ENCODE measurements at places on chromosomes 3 and 15.
A peak's percentile ranks its signal among the peaks of the same experiment; 100 is the strongest.

DNA sequence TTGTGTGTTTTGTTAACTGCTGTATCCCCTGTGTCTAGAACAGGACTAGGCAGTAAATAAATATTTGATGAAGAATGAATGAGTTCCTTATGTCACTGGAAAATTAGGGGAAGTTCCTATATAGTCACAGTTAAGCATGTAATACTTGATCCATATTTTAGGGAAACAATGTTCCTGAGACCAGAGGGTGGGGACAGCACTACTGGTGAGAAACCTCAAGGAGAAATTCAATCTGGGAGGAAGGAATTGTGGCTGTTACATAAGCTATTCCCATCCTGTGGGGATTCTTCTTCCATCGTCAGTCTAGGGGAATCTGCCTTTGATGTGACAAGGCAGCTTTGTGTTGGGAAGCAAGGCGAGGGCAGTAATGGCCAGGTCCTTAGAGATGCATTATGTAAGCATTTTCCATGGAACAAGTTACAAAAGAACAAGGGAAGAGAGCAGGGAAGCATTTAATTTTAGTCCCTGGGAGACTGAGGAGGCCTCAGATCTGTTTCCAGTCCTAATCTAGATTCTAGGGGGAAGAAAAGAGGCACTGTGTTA lies 219.3 kb upstream of the TTC14 start:
- DNase-seq, result no peak

DNA sequence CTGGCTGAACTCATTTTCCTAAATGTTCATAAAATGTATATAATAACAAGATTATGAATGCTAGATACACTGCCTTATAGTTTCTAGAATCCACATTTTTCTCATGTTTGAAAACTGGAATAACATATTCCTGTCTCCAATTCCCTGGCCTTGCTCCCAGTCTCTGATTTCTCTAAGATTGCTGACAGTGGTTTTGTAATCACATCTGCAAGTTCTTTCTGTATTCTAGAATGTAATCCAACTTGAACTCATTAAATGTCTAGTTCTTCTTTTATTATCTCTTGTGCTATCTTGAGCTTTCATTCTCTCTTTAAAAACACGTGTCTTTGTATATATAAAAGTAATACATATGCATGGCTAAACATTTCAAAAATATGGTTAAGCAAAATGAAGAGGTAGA lies 215.2 kb upstream of the ADAMTS9 start:
- no peak for DNase-seq

DNA sequence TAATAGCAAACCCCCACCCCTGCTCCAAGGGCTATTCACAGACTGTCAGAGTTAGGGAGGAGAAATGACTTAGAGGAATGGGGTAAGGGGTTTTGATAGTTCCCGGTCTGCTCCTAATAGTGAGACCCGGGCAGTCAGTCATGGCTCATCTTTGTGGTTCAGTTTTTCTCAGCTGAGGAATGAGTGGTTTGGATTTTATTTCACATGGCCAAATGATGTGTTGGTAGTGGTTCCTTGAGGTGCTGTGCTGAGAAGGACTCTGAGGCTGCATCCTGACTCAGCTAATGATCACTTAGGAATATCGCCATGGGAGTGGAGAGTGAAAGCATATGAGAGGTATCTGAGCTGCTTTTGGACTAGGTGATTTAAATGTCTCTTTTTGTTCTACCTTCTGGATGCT lies 80.2 kb downstream of the LPP start:
- no peak for DNase-seq

GRCh38 chr15:47987461-47987860 lies 133.3 kb upstream of the SLC24A5 start:
- no peak for DNase-seq

DNA sequence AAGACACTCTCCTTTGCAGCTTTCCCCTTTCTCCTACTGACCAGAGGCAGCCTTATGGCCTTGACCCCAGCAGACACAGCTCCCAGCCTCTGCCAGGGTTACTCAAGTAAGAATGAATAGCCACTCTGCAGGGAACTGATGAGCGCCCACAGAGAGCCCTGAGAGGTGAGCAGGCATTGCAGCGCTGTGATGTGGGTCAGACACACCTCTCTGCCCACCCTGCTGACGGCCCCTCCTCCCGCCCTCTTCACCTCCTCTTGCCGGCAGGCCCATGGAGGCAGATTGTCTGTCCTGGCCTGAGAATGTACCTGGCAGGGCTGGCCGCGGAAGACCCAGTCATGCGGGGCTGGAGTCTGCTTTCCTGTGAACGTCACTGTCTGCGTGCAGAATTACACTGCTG lies 512.6 kb upstream of the PPP2R3A start:
- DNase-seq, result no peak

DNA sequence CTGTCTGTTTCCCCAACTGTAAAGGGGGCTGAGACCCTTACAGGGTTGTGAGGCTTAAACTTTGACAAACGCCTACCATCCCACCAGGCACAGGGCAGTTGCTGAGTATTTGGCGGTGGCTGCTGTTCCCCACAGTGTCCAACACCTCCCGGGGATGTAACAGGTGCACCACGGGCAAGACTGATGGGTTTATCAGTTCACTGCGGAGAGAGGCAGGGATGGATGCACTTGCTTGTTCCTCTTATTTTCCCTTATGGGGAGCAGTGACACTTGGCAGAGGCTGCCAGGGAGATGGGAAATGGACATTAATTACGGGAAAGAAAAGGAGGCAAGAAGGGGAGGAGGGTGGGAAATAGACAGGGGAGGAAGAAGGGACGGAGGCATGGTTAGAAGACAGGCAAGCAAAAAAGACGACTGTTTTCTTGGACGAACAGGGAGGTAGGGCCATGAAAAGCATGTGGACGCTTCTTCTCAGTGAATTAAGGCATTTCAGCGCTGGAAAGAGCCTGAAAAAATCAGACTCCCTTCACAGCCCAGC lies 16.6 kb upstream of the ADIPOQ start:
- no peak for DNase-seq

GRCh38 chr3:190877925-190878324 lies 15.4 kb upstream of the GMNC start:
- DNase-seq, result no peak

DNA sequence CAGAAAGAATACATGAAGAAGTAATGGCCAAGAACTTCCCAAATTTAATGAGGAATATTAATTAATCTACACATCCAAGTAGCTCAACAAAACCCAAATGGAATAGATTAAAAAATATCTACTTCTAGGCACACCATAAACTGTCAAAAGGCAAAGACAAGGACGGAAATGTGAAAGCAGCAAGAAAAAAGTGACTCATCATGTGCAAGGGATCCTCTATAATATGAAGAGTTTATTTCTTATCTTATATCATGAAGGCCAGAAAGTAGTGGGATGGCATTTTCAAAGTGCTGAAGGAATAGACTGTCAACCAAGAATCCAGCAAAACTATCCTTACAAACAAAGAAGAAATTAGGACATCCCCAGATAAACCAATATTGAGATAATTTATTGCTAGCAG lies 73.9 kb upstream of the PRICKLE2 start:
- DNase-seq, result no peak

GRCh38 chr15:85036716-85037115 lies 55.1 kb downstream of the PDE8A start:
- no peak for DNase-seq

DNA sequence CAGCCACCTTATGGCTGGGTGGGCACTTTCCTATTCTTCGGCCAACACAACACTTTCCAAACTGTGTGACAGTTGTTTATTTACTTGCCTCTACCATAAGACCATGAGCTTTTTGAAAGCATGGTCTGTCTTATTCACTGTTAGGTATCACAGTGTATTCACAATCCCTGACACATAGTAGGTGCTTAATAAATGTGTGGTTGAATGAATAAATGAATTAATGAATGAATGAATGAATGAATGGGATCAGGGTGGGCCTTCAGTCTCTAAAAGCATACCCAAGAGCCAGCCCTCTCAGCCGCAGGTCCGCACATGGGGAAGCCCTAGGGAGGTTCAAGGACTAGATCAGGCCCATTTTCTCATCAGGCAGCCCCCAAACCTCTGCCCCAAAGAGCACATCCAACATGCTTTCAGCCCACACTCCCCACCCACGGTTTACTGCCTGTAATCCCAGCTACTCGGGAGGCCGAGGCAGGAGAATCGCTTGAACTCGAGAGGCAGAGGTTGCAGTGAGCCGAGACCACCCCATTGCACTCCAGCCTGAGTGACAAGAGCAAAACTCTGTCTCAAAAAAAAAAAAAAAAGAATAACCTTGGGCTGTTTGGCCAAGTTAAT lies 95.9 kb downstream of the LIPC start:
- no peak for DNase-seq

GRCh38 chr3:71389911-71390573 lies 193.5 kb downstream of the FOXP1 start:
- peak; percentile 14 for DNase-seq

GRCh38 chr15:98996169-98996568 lies 11.4 kb downstream of the PGPEP1L start:
- DNase-seq, result no peak

- no peak for DNase-seq
These were observed 454.8 kb downstream of the EPHA6 start for GRCh38 chr3:97269202-97269601.

DNA sequence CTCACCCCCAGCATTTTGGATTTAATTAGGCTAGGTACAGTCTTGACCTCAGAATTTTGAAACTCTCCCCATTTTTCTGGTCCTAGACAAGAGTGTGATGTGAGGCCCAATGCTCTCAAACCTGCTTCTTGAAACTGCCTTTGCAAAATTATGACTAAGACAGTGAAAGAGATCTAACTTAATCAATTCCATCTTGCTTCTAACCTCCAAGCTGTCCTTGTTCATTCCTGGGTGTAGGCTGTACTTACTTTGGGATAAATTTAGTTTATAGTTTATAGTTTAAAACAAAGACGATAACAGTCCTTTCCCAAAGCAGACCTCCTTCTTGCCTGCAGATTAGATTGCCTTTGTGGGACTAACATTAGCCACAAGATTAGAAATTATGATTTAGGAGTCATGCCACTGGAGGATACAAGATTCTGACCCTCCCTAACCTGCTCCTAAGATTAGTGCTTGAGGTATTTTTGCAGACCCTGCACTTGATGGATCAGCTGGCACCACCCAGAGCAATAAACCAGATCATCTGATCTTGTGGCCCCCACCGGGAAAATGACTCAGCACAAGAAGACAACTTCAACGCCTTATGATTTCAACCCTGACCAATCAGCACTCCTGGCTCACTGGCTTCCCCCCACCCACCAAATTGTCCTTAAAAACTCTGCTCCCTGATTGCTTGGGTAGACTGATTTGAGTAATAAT lies 59.6 kb downstream of the CD200R1L start:
- DNase-seq, result no peak

- DNase-seq, result no peak
These were observed 20.3 kb downstream of the AGTR1 start for GRCh38 chr3:148717885-148718561.

DNA sequence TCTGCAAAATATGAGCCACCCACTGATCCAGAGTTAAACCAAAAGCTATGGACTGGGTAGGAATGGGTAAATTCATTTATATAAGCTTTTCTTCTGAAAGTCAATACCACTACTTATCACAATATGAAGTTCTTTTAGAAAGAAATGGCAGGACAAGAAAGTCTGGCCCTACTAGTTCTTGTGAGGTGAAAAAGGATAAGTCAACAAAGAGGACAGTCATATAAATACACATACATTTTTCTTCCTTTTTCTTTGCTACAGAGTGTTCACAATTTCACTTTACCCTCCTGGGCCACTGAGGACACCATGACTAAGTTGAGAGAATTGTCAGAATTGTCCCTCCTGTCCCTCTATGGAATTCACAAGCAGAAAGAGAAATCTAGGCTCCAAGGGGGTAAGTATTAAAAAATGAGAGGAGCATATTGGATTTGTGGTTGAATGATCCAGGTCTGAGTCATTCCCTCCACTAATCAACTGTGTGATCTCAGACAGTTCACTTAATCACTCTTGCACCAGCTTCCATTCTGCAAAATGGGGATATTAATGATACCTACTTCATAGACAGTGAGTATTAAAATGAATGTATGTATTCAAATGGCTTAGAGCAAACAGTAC lies 27.6 kb downstream of the ACP3 start:
- DNase-seq, result no peak

- no peak for DNase-seq
These were observed 4.7 kb upstream of the FEM1B start for GRCh38 chr15:68272721-68273271.

DNA sequence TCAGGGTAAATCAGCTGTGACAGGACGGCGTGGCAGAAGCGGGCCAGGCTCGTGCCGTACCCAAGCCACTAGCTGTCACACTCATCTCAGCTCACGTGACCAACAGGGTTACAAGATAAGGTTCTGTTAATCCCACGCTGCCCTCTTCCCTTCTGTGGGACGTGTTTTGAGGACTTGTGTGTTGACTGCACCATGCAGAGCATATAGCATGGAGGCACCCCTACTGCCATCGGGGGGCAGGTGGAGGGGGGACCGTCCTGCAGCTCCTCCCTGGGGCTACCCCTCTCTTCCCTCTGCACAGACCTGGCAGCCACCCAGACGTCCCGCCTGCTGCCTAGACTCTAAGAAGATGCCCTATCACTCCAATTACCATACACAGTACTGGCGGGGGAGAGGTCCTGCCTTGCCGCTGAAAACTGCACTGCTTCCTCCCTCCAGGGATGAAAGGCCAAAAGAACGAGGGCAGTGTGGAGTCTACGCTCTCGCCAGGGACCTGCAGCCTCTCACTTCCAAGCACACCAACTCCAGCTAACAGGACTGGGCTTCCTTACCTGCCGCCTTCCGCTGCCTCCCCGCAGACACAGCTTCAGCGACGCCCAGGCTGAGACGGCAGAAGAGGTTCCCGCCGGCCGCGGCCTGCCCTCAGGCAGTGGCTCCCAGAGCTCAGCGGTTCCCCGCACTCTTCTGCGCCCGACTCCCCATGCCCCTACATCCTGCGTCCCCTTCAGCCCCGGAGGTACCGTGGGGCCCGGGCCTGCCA lies at the start of gene TNK2:
Gene TNK2 (minus strand): TSS at position 618 of the 760 bp plus-strand sequence. CDS start 19,963 bp downstream, outside the sequence.
- DNase-seq, result no peak

DNA sequence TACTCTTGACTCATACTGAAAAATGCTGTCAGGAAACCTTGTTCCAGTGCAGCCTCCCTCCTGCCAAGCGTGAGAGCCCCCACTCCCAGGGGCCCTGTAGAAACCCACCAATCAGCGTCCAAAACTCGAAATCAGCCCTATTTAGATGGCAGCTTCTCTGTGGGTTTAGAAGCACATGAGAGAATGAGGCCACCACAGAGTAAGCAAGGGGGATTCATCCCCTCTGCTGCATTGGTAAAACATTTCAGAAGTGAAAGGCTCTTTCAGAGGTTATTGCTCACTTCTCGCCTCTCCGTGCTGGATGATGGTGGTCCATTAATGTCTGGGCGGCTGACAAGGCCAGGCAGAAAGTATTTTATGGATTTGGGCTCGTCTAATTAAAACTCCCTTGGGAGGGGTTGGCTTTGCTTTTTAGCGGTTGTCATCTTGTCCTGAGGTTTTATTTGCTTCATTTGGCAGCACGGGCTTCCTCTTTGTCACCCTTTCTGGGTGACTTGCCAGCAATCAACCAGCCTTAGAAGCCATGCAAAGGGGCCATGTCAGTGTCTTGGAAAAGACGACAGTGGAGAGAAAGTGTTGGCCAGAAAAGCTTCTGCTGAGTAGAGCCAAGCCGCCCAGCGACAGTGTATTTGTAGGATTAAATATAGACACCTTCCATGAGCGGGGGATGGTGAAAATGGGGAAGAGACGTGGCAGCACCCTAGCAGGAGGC lies 145.5 kb downstream of the ATP10A start:
- DNase-seq, result no peak

GRCh38 chr15:52529341-52529924 lies 753 bp upstream of the MYO5A start:
- no peak for DNase-seq

- DNase-seq, result peak; percentile 4
These were observed 1.0 kb downstream of the TMCC1 start for GRCh38 chr3:129892486-129892856.

GRCh38 chr15:96338766-96339618 lies 8.5 kb downstream of the NR2F2 start:
- no peak for DNase-seq
